ENCODE measurements at places on chromosomes 4 and X.

GRCh38 chr4:173039617-173040577 lies 128.7 kb upstream of the GALNT7 start:
- DNase-seq = no peak
- no peak overlapping the region for H3K27ac ChIP-seq
- no peak overlapping the region for H3K4me3 ChIP-seq
- no peaks in the 10 kb centered on the region for H3K4me1 ChIP-seq
- H3K36me3 ChIP-seq = no peaks in the 10 kb centered on the region

DNA sequence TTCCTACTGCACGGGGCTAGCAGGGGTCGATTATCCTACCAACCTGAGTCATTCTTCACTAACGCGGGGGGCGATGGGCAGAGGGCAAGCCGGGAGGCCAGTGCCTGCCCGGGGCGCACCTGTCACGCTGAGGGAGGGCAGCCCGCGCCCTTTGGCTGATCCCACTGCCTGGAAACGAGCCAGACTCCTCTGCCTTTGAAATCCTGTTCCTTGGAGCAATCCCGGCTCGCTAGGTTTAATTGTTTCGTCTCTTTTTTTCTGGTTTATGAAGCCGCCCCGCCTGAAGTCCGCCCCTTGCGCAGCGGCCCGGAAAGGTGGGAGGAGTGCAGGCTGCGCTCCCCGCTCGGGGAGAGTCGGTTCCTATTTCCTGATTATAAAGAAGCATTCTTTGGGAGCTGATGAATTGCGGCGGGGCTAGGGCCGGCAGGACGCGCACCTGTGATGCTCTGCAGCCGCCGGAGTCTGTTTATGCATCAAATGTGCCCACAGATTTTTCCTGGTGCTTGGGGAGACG lies 484.2 kb downstream of the BCOR start:
- DNase-seq = no peak
- H3K36me3 ChIP-seq = no peaks in the 10 kb centered on the region
- H3K4me3 ChIP-seq = peak overlapping the region; percentile 82
- H3K4me1 ChIP-seq = peaks cover 12% of the 10 kb centered on the region
- H3K27me3 ChIP-seq = no peaks in the 10 kb centered on the region

- H3K27ac ChIP-seq = peak overlapping the region; percentile 76
- H3K27me3 ChIP-seq = no peaks in the 10 kb centered on the region
- peak overlapping the region; percentile 97 for H3K4me3 ChIP-seq
- peaks cover 14% of the 10 kb centered on the region for H3K4me1 ChIP-seq
Measured at GRCh38 chr4:39525822-39526690, 1.2 kb downstream of the UGDH start.

DNA sequence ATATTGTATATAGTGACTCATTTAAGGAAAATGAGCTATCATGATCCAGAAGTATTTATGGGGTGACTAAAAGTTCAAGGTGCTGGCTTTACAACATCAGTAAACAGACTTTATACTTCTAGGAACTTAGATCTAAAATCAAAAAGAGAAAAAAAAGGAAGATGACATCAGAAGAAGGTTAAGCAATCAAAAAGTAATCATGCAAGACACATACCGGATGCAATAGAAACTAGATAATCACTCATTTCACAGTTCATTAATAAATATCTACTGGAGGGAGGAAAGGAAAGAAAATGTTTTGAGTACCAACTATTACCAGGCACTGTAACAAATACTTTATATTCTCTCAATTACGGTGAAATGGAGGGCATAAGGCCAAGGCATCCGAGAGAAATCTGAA lies 276.4 kb downstream of the SPRY1 start:
- no peaks in the 10 kb centered on the region for H3K36me3 ChIP-seq
- H3K4me3 ChIP-seq = no peak overlapping the region

DNA sequence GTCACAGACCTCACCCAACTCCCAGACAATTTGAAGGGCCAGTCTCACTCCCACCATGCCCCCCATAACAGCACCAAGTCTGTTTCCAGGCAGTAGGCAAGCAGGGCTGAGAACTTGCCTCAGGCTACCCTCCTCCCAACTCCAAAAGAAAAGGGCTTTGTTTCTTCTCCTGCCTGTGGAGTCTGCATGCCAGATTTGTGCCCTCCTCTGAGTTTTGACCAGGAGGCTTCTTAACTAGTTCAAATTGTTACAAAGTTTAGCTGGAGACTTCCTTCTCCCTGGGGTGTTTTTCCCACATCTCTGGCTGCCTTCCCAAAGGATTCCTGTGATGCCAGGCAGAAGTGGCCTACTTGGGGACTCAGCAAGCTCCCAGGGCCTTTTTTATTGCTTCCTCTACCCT lies 29.6 kb downstream of the PBDC1 start:
- no peak overlapping the region for H3K4me3 ChIP-seq
- no peaks in the 10 kb centered on the region for H3K27me3 ChIP-seq
- no peaks in the 10 kb centered on the region for H3K4me1 ChIP-seq
- H3K36me3 ChIP-seq = no peaks in the 10 kb centered on the region
- no peak overlapping the region for H3K27ac ChIP-seq

DNA sequence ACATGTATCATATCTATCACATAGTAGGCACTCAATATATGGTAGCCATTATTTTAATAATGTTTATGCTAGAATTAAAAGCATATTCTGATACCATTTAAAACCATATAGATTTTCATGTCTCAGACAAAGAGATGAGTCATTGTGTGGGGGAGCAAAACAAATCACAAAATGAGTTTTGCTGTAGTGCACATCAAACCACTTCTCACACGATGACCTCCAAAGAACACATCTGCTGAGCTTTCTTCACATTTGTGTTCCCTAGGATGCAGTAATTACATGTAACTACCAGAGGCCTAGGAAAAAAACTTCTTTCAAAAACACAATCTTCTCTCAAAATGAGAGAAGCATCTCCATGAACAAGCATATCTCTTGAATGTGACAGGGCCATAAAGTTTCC lies 56.1 kb upstream of the BRS3 start:
- no peak overlapping the region for H3K4me3 ChIP-seq
- H3K36me3 ChIP-seq = no peaks in the 10 kb centered on the region
- DNase-seq = no peak
- H3K27ac ChIP-seq = no peak overlapping the region
- peaks cover 5% of the 10 kb centered on the region for H3K4me1 ChIP-seq

DNA sequence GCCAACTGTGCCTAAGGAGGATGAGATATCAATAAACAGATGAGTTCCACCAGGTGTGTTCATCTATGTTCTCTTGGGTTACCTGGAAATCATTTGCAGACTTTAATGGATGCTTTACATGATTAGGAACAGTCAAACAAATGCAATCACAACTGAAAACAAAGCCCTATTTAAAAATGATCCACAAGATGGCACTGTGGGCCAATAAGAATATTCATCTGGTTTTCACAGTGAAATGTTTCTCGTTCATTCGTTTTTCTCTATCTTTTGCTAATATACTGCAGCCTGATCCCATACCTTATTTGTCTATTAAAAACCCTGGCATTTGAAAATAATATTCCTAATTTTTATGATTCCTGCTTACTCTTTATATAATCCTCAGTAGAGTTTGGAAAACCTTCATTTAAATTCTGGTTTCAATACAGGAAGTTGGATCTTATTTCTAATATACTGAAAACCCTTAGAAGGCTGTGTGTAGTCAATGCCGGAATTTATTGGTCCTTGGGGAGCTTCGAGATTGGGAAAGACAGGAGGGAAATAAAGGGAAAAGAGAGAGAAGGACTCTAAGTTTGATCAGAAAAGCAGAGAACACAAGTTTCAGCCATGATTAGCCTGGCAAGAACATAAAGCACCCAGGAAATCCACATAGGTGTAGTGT lies 63.8 kb upstream of the TAPT1 start:
- H3K27ac ChIP-seq = no peak overlapping the region
- no peaks in the 10 kb centered on the region for H3K36me3 ChIP-seq
- DNase-seq = no peak
- H3K4me1 ChIP-seq = peaks cover 4% of the 10 kb centered on the region
- no peak overlapping the region for H3K4me3 ChIP-seq
- H3K27me3 ChIP-seq = peaks cover 1% of the 10 kb centered on the region

GRCh38 chrX:71927040-71927439 lies 16.4 kb downstream of the NHSL2 start:
- H3K36me3 ChIP-seq = no peaks in the 10 kb centered on the region
- DNase-seq = no peak
- H3K4me1 ChIP-seq = no peaks in the 10 kb centered on the region
- no peaks in the 10 kb centered on the region for H3K27me3 ChIP-seq
- no peak overlapping the region for H3K27ac ChIP-seq
- H3K4me3 ChIP-seq = no peak overlapping the region

DNA sequence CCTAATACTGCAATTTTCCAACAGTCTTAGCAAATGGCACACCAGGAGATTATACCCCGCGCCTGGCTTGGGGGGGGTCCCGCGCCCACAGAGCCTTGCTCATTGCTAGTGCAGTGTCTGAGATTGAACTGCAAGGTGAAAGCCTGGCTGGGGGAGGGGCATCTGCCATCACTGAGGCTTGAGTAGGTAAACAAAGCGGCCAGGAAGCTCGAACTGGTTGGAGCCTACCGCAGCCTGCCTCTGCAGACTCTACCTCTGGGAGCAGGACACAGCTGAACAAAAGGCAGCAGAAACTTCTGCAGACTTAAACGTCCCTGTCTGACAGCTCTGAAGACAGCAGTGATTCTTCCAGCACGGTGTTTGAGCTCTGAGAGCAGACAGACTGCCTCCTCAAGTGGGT lies 172.8 kb upstream of the NAP1L5 start:
- H3K36me3 ChIP-seq = no peaks in the 10 kb centered on the region
- no peak overlapping the region for H3K27ac ChIP-seq
- H3K4me3 ChIP-seq = no peak overlapping the region
- H3K27me3 ChIP-seq = no peaks in the 10 kb centered on the region
- no peaks in the 10 kb centered on the region for H3K4me1 ChIP-seq

GRCh38 chr4:53802500-53802899 lies 211.2 kb upstream of the LNX1 start:
- H3K27ac ChIP-seq = no peak overlapping the region
- H3K4me1 ChIP-seq = no peaks in the 10 kb centered on the region
- no peaks in the 10 kb centered on the region for H3K36me3 ChIP-seq
- no peak for DNase-seq
- H3K27me3 ChIP-seq = no peaks in the 10 kb centered on the region
- no peak overlapping the region for H3K4me3 ChIP-seq

- no peak overlapping the region for H3K4me3 ChIP-seq
- peak; percentile 15 for DNase-seq
- H3K36me3 ChIP-seq = peaks cover 12% of the 10 kb centered on the region
- no peak overlapping the region for H3K27ac ChIP-seq
- H3K4me1 ChIP-seq = peaks cover 27% of the 10 kb centered on the region
Measured at GRCh38 chrX:135543924-135544323, 23.5 kb downstream of the INTS6L start.

GRCh38 chrX:111309083-111309482 lies 38.8 kb upstream of the CAPN6 start:
- no peak overlapping the region for H3K4me3 ChIP-seq
- no peaks in the 10 kb centered on the region for H3K36me3 ChIP-seq
- no peak overlapping the region for H3K27ac ChIP-seq
- no peaks in the 10 kb centered on the region for H3K4me1 ChIP-seq

All from T-helper 2 cell treated with Interferon-gamma antibody and Interleukin-4, amounts not matched to agents 5 μg/mL and 100 μg/mL, for 36 hours (primary cell).